GM12864 (cell line): ENCODE measurements at places on chromosomes 1 and 21.

GRCh38 chr1:203601716-203602309, 24.8 kb upstream of the ATP2B4 start:
- DNase-seq, result no peak

- DNase-seq, result no peak
Observed at GRCh38 chr1:201731592-201731991, 97.4 kb upstream of the IPO9 start.

- no peak for DNase-seq
Observed at GRCh38 chr1:205775717-205776056, 405 bp upstream of the RAB29 start.

GRCh38 chr1:208644401-208645160, 400.4 kb upstream of the PLXNA2 start:
- DNase-seq, result no peak

DNA sequence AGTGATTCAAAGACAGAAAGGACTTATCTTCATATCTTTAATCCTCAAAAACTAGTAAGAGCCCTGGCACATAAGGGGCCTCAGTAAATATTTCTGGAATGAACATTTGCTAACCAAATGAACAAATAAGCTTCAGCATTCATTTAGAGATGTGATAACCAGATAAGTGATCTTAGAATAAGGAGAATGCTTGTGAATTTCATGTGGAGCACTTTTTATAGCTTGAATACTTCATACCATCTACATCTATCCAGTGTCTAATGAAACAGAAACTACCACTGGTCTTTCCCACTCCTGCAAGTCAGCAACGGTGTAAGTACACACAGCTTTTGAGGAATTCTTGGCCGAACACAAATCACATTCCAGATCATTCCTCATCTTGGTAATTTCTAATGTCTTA, 38.5 kb downstream of the EDEM3 start:
- no peak for DNase-seq

GRCh38 chr1:205472737-205473441, 17.0 kb upstream of the BLACAT1 start:
- DNase-seq, result no peak

- no peak for DNase-seq
Observed at GRCh38 chr1:153515504-153516394, 20.0 kb downstream of the S100A6 start.

- DNase-seq, result no peak
Observed at GRCh38 chr1:93178418-93178817, 1.8 kb downstream of the TMED5 start.

- no peak for DNase-seq
Observed at GRCh38 chr1:229025576-229025975, 245.3 kb upstream of the RAB4A start.

DNA sequence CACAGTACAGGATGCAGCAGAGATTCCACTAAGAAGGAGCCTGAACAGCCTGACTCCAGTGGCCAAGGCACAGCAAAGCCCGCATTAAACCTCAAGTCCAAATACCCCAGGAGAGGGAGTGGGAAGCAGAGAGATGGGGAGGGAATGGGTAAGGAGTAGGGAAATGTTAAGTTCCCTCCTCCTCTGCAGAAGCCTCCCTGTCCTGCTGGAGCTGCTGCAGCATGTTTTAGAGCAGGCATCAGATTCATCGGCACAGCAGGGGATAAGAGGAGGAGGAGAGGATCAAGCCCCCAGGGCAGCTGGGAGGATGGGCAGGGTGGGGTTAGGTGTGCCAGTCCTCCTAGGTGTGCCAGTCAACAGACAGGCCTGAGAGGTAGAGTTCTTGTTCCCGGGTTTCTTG, 709.7 kb downstream of the PTPRU start:
- no peak for DNase-seq

DNA sequence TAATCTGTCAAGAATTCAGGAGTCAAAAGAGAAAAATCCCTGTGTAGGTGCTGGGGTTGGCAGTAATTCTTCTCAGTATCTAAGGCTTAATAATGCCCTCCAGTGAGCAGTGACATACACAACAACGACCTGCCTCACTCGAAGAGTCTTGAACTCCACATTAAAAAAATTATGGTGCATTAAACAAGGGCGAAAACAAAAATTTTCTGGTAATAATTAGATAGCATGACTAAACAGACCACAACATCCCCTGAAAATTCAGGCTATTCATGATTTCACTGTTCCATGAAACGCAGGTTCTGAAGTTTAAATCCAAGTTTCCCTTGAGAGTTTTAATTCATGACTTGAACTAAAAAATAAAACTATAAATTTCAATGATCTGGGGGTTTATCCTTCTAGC, 5.1 kb downstream of the SRSF4 start:
- no peak for DNase-seq

GRCh38 chr1:2812939-2813653, 11.6 kb upstream of the TTC34 start:
- DNase-seq, result no peak
